Lung (tissue), 17 donors: ENCODE measurements at places on chromosomes 3 and 15.
A peak's percentile ranks its signal among the peaks of the same experiment; 100 is the strongest.

DNA sequence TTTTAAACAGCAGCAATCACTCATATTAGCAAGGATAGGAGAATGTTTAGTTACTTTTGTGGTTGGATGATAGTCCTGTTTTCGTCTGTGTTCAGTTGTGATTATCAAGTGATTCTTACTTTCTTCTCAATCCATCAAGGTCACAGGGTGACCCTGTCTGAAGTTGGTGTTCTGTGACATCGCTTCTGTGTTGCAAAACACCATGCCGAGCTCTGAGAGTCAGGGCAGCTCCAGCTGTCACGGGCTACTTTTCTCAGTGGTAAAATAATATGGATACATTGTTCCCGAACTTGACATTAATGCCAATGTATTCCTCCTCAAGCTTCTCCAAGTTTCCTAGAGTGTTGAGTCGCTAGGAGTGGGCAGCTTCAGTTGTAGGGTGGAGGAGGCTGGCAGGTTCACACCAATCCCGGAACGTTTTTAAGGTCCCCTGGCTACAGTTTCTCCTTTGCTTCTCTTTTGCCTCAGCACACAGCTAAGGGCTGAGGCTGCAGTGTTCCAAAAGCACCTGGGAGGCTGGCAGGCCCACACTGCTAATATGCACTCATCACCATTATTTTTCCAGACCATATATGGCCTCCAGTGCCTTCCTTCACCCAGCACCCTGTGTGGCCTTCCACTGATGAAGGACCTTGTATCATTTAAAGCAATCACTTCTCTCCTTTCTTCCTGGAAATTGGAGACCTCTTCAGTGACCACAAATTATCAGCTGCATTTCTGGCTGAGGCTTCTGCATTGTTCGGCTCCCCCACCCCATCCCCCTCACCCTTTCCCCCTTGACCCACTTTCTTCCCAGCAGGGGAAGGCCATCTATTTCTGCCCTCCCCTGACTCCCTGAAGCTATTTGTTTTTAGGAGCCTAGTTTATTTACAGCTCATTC is 25.8 kb downstream of the COLQ start:
- H3K27me3 ChIP-seq = no peaks in the 10 kb centered on the region
- peaks cover 11% of the 10 kb centered on the region for H3K4me1 ChIP-seq
- H3K4me3 ChIP-seq = no peak overlapping the region

DNA sequence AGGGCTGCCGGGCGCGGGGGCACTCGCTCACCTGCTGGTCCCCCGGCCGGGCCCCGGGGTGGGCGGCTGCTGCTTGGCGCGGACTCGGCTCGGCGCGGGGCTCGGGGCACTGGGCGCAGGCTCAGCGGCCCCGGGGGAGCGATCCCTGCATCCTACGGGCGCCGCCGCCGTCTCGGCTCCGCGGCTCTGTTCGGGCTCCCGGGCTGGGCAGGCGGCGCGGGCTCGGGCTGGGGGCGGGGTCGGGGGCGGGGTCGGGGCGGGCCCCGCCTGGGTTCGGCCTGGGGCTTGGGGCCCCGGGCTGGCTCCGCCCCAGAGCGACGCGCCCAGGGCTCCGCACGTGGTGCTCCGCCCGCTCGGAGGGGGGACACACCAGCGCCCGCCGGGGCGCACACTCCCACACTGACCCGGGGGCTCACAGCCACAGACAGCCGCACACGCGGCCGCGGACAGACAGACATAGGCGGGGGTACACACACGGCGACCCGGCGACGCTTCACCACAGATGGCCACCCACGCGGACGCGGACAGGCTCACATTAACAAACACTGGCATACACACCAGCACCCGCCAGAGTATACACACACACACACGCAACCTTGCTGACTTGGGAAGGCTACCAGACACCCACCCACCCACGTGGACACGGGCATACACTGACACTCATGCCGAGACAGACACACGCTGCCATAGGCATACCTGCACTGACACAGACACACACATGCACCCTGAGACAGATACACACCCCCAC is at the start of gene SCN5A:
Gene SCN5A, minus strand, starts transcription at position 188 of the 748 bp plus-strand sequence. CDS start 16,380 bp downstream, outside the sequence.
- DNase-seq = peak; percentile 80
- H3K36me3 ChIP-seq = no peaks in the 10 kb centered on the region
- H3K4me1 ChIP-seq = peaks cover 3% of the 10 kb centered on the region
- peak within 1 kb of the TSS; percentile 15 for H3K4me3 ChIP-seq
- peak within 1 kb of the TSS; percentile 79 for H3K27ac ChIP-seq

- H3K4me3 ChIP-seq = no peak overlapping the region
- no peaks in the 10 kb centered on the region for H3K27me3 ChIP-seq
- H3K36me3 ChIP-seq = no peaks in the 10 kb centered on the region
- peaks cover 24% of the 10 kb centered on the region for H3K4me1 ChIP-seq
Measured at GRCh38 chr15:71678605-71679004, 131.7 kb upstream of the NR2E3 start.

GRCh38 chr15:40846841-40847222 is 3.0 kb downstream of the SPINT1 start:
- H3K36me3 ChIP-seq = no peaks in the 10 kb centered on the region
- peaks cover 5% of the 10 kb centered on the region for H3K27me3 ChIP-seq
- H3K4me3 ChIP-seq = no peak overlapping the region

DNA sequence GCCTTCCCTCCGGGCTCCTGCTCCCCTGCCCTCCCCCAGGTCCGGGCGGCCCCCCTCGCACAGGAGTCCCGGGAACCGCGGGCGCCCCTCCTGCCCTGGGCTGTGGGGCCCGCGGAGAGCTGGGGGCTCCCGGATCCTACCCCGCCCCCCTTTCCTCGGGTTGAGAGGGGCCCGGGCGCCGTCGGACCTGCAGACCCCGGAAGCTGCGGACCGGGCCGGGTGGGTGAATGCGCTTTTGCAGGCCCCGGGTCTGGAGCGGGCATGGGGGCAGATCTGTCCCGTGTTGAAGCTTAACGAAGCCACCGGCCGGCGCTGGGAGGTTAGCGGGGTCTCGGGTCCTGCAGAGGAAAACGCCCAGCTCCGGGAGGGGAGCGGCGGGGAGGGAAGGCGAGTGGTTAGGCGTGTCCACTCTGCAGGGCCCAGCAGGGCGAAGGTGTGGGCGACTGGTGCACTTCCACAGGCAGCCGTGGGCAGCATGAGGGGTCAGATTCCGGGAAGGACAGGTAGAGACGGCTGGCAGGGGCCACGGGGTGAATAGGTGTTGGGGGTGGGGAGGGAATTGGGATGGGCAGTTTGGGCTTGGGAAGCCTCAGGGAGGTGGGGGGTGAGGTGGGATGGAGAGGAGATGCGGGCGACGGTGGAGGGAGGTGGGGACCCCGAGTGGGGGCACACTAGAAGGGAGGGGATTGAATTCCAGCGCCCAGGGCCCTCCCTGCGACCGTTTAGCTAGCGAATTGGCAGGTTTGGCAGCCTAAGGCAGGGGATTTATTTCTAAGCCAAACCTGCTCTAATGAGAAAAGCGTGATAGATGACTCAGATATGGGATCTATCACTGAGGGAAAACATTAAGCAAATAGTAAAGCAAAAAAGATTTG is 635 bp downstream of the CD276 start:
- H3K4me3 ChIP-seq = peak overlapping the region; percentile 72
- peaks cover 14% of the 10 kb centered on the region for H3K4me1 ChIP-seq
- H3K36me3 ChIP-seq = no peaks in the 10 kb centered on the region
- DNase-seq = peak; percentile 35
